ENCODE measurements at places on chromosomes 7 and 10.

GRCh38 chr10:15237351-15237750 is 68.9 kb upstream of the NMT2 start:
- DNase-seq: peak; percentile 42

DNA sequence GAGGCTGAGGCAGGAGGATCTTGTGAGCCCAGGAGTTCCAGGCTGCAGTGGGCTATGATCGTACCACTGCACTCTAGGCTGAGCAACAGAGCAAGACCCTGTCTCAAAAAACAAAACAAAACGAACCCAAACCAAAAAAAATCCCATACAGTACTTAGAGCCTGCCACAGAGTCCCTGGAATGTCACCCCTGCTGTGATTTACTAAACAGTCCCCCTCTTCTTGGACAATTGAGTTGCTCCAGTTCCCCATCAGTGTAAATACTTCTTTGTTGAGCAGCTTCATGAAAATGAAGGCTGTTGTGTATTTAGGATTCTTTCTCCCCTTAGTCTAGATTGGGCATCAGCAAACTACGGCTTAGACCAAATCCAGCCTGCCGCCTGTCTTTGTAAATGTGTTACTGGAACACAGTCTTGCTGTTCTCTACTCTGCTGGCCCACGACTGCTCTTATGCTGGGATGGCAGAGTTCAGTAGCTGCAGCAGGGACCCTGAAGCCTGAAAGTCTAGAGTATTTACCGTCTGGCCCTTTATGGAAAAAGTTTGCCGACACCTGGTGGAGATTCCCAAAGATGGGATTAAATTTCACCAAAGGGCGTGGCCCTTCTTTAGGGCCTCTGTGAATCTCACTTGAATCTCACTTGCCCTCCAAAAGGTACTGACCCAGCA is 57.8 kb downstream of the PALD1 start:
- DNase-seq: no peak

DNA sequence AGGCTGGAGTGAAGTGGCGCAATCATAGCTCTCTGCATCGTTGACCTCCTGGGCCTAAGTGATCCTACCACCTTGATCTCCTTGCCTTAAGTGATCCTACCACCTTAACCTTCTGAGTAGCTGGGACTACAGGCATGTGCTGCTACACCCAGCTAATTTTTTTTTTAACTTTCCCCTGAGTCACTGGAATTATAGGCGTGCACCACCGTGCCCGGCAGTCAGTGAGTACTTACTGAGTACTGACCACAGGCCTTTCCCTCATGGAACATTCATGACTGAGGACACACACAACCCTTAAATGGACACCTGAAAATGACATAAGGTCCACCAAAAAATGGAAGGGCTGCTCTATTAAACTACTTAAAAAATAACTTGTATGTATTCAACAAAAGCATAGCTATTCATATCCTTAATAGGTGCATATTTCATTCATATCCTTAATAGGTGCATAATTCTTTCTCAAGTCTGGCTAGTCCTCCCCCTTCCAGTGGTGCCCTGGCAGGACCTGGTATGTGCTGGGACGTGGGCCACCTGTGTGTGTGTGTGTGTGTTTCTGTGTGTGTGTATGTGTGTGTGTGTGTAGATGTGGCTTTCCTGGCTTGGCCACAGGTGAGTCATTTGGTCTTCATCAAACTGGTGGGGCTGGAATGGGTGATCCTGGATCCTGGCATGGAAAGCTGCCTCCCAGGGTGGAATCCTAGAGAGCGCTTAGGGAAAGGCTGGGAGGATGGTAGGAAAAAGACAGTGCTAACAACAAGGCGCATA is 3.5 kb downstream of the FAM180A start:
- DNase-seq: peak; percentile 77

DNA sequence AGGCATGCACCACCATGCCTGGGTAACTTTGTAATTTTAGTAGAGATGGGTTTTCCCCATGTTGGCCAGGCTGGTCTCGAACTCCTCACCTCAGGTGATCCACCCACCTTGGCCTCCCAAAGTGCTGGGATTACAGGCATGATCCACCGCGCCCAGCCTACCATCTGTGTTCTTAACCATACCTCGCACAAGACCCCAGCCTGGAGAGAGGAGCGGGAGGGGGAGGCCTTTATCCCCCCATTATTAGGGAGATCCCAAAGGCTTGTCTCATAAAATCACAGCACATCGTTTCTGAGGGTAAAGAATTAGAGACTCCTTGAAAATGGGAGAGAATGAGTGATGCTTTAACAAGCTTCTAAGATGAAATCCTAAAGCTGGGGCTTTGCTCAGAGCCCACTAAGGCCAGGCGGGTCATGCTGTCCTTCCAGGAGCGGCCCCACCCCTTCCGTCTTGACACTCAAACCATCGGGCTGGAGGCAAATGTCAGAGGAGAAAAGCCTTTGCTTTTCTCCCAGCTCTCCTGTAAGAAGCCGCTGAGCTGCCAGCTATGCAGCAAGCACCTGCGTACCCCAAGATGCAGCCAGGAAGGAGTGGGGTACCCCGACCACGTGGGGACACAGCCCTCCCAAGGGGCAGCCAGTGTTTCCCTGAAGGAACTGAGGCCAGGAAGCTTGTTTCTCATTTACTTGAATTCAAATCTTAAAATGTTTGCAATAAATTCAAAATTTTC is 339.7 kb downstream of the PTPRN2 start:
- DNase-seq: no peak

DNA sequence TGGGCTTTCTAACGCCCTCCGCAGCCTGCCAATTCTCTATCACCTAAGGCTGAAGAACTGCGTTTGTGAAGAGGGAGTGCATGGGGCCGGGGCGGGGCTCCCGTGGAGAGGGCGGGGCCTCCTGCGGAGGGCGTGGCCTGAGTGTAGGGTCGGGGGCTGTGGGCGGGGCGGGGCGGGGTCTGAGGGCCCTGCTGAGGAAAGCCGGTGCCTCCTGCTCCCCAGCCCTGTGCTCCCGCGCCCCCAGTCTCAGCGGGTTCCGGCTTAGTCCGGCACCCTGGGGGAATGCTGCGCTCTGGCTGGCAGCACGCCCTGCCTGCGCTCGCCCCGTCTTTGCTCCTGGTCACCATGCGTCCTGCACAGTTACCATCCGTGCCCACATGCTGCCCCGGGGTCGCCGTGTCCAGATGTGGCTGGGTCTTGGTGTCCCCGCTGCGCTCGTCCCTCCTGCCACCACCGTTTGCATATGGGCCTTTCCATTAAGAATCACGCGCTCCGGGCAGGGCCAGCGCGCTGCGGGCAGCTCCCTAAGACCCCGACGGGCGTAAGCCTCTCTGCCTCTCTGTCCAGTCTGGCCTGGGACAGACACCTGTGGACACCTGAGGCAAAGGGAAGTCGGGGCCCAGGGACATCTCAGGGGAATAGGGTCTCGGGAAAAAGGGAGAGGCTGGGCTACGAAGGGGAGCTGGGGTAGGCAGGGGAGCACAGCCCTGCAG is 144.0 kb upstream of the RET start:
- no peak for DNase-seq

DNA sequence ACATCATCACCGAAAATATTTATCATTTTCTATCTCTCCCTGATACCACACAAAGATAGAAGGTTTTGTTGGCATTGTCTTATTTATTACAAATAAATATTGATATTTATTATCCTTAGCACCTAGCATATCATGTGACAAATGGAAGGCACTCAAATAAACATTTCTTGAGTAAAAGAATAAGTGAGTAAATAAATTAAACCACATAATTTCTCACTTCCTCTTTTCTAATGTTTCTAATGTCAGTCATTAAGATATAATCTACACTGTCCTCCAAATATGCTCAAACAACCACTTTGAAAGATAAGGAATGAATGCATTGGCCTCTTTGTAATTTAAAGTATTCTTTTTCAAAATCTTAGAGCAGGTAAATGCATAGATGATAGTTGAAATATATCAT is 1027.8 kb upstream of the LRRTM3 start:
- no peak for DNase-seq

Data from fibroblast of skin of abdomen (primary cell).